ENCODE measurements at places on chromosomes 2 and 18. TPM values are rescaled to one million over a fixed set of nuclear protein-coding genes. Genes with fewer than 3 reads are reported as not detected.

Gene TUBA3E
- not detected for total RNA-seq

Gene CMPK2
- total RNA-seq, result 1.7 TPM

Gene SLC9A2
- total RNA-seq, result not detected

Gene VWC2L
- not detected for total RNA-seq

Gene PROM2
- 59.7 TPM for total RNA-seq

Gene SERPINB3
- 349 TPM for total RNA-seq

Gene ABCB11
- 0.68 TPM for total RNA-seq

Gene FARP2
- 41.8 TPM for total RNA-seq

Gene MOGAT1
- not detected for total RNA-seq

Gene SEPTIN10
- 87.0 TPM for total RNA-seq

Gene HOXD9
- total RNA-seq, result 0.61 TPM

Gene SLC40A1
- total RNA-seq, result 5.4 TPM

Gene REG1A
- not detected for total RNA-seq

Gene LYPD1
- total RNA-seq, result 6.1 TPM

Gene PID1
- total RNA-seq, result 1.0 TPM

Gene UGT1A4
- total RNA-seq, result 3.8 TPM

Gene EMX1
- not detected for total RNA-seq

Gene IHH
- not detected for total RNA-seq

Gene ST8SIA5
- not detected for total RNA-seq

Gene DIPK1C
- total RNA-seq, result not detected

Gene CD207
- total RNA-seq, result 0.35 TPM

Gene EIF2B4
- 41.1 TPM for total RNA-seq

Gene SIX2
- total RNA-seq, result not detected

Gene CDH7
- total RNA-seq, result not detected

Gene SMAD4
- total RNA-seq, result 40.3 TPM

Gene APOB
- not detected for total RNA-seq

Gene COL4A3
- total RNA-seq, result 0.26 TPM

Gene CHRND
- total RNA-seq, result not detected

Gene TCF23
- not detected for total RNA-seq

Gene SLC23A3
- 0.82 TPM for total RNA-seq

Gene TRABD2A
- total RNA-seq, result 0.53 TPM

Gene LYPD6
- 0.57 TPM for total RNA-seq

Gene DOK6
- total RNA-seq, result not detected

Gene GAREM1
- 18.3 TPM for total RNA-seq

Gene CRYGD
- total RNA-seq, result not detected

Gene TTR
- total RNA-seq, result not detected

Gene SPDYA
- total RNA-seq, result 1.7 TPM

Gene MYO3B
- total RNA-seq, result 0.18 TPM

Gene DARS1
- total RNA-seq, result 38.4 TPM

Gene ZSWIM2
- total RNA-seq, result not detected

Gene IL36A
- total RNA-seq, result 251 TPM

Gene CPLX4
- total RNA-seq, result not detected

Gene CAPN14
- 316 TPM for total RNA-seq

Gene PAIP2B
- 6.5 TPM for total RNA-seq

Gene GLI2
- 2.7 TPM for total RNA-seq

All from esophagus squamous epithelium (tissue), 5 donors.